ENCODE measurements at places on chromosomes 12 and 14. TPM values are rescaled to one million over a fixed set of nuclear protein-coding genes. Genes with fewer than 3 reads are reported as not detected.
A peak's percentile ranks its signal among the peaks of the same experiment; 100 is the strongest.

- H3K4me1 ChIP-seq, result no peaks in the 10 kb centered on the region
- H3K27me3 ChIP-seq, result peaks cover 40% of the 10 kb centered on the region
- no peak overlapping the region for H3K4me3 ChIP-seq
- no peaks in the 10 kb centered on the region for H3K36me3 ChIP-seq
- no peak overlapping the region for H3K27ac ChIP-seq
These were observed 6.4 kb upstream of the DTX1 start for GRCh38 chr12:113049976-113050742.

- H3K27me3 ChIP-seq, result no peaks in the 10 kb centered on the region
- no peak overlapping the region for H3K4me3 ChIP-seq
- no peak for DNase-seq
- no peak overlapping the region for H3K27ac ChIP-seq
These were observed 156.8 kb upstream of the ALG10B start for GRCh38 chr12:38159591-38160317.

DNA sequence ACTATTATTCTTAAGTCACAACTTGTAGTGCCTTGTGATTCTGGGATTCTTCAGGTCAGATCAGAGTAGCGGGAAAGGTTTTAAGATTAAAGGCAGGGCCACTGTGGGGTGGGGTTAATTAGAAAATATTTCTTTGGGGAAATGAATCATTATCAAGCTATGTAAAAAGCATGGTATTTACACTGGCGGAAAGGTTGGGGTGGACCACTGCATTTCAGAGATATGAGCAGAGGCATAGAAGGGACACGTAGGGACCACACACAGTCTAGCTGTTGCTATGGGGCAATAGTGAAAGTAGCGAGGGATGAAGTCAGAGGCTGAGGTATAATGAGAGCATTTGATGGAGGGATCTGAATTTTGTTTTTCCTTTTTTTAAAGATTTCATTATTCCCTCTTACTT is 31.7 kb upstream of the KCNH3 start:
- no peaks in the 10 kb centered on the region for H3K4me1 ChIP-seq
- no peaks in the 10 kb centered on the region for H3K27me3 ChIP-seq
- no peak overlapping the region for H3K4me3 ChIP-seq
- no peak overlapping the region for H3K27ac ChIP-seq

DNA sequence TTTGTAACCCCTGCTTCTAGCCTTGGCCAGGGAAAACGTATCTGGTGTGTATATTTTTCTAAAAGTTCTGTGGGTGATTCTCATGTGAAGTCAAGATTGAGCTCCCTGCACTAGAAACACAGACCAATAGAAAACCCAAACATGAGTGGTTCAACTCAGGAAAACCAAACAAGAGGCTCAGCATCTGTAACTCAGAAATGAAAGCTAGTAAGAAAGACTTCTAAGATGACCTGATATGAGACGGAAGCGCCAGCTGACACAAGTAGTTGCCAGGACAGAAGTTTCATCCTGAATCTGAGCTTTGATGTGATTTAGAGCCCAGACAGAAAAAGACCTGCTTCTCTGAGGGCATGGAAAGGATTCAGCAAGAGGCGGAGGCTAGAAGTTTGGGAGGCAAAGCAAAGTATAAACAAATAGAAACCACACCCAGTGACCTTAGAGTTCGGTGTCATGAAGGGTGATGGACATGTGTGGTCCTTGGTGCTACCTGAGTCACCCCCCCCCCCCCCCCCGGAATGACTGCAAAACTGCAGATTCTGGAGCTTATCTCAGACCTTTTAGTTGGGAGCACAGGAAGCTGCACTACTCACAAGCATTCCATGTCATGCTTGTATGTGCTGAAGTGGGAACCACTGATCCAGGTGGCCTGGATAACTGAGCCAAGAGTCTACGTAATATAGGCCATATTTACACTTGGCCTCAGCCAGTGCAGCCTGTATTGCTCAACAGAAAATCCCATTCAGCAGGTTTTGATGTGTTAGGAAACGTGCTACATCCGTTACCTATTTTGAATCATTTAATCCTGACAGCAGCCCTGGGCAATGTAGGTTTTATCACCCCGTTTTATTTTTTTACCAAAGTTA is 191.3 kb downstream of the ANO6 start:
- H3K4me3 ChIP-seq, result no peak overlapping the region
- H3K27ac ChIP-seq, result no peak overlapping the region

- no peaks in the 10 kb centered on the region for H3K4me1 ChIP-seq
- no peaks in the 10 kb centered on the region for H3K36me3 ChIP-seq
- H3K27ac ChIP-seq, result peak overlapping the region; percentile 42
- H3K27me3 ChIP-seq, result no peaks in the 10 kb centered on the region
These were observed 442 bp downstream of the FLVCR2 start for GRCh38 chr14:75578786-75579337.

Gene ZNF605
- total RNA-seq, result 12.8 TPM

- H3K36me3 ChIP-seq, result peaks cover 94% of the 10 kb centered on the region
- H3K27me3 ChIP-seq, result no peaks in the 10 kb centered on the region
- no peak overlapping the region for H3K27ac ChIP-seq
- no peaks in the 10 kb centered on the region for H3K4me1 ChIP-seq
- DNase-seq, result no peak
These were observed 42.5 kb downstream of the ZFYVE26 start for GRCh38 chr14:67773844-67774377.
